Neural crest cell (in vitro differentiated cells): ENCODE measurements at places on chromosomes 3 and 15.

- H3K4me3 ChIP-seq: no peak overlapping the region
- no peak for DNase-seq
- H3K27me3 ChIP-seq: no peaks in the 10 kb centered on the region
- no peak overlapping the region for H3K27ac ChIP-seq
- H3K4me1 ChIP-seq: no peaks in the 10 kb centered on the region
These were observed 132.4 kb upstream of the OSTN start for GRCh38 chr3:191066669-191067068.

DNA sequence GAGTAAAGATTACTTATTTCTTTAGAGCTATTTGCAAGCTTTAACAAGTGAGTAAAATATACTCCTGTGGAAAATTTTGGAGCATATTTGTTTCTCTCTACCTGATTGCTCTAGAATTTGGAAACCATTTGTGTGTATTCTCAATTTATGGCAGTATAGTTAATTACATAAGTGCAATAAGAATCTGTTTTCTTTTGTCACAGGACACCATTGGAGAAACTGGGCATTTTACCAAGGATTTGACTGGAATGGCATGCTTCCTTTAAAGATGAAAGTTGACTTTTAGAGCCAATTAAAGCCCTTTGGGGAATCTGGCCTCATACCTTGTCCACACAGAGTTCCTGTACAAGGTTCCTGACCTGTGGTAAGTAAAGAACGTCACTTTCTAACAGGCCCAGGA, 38.4 kb downstream of the PAQR5 start:
- no peak overlapping the region for H3K4me3 ChIP-seq
- H3K4me1 ChIP-seq: no peaks in the 10 kb centered on the region
- no peak for DNase-seq
- H3K36me3 ChIP-seq: peaks cover 3% of the 10 kb centered on the region

DNA sequence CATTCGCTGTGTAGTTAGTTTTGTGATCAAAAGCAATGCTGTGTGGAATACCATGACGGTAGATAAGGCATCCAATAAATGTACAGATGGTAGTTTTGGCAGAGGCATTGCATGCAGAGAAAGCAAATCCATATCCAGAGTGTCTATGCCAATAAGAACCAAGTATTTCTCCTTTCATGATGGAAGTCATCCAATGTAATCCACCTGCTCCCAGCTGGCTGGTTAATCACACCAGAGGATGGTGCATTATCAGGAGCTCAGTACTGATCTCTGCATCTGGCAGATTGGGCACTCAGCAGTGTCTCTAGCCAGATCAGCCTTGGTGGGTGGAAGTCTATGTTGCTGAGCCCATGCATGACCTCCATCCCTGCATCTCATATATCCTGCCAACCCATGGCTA, 677.7 kb upstream of the NECTIN3 start:
- H3K36me3 ChIP-seq: no peaks in the 10 kb centered on the region
- no peaks in the 10 kb centered on the region for H3K4me1 ChIP-seq
- DNase-seq: no peak
- no peaks in the 10 kb centered on the region for H3K27me3 ChIP-seq
- H3K4me3 ChIP-seq: no peak overlapping the region

DNA sequence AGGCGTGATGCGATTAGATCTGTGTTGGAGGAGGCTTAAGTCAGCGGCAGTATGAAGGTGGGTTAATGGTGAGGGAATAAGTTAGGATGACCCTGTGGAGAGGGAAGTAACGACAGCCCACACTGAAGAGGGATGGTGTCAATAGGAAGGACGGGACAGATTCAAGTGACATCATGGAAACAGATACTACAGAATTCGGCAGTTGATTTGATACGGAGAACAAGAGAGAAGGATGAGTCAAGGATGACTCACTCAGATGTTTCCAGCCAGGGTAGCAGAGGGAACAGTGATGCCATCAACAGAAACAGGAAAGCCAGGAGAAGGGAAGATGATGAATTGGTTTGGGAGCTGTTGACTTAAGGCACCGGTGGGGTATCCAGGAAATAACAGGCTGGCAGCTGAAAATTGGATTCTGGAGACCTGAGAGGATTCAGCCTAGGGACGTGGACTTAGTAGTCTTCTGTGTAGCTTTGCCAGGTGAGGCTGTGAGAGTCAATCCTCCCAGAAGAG, 38.0 kb downstream of the SHC4 start:
- peaks cover 6% of the 10 kb centered on the region for H3K4me1 ChIP-seq
- no peak overlapping the region for H3K4me3 ChIP-seq
- H3K36me3 ChIP-seq: peaks cover 7% of the 10 kb centered on the region
- no peaks in the 10 kb centered on the region for H3K27me3 ChIP-seq
- peak overlapping the region; percentile 0 for H3K27ac ChIP-seq
- DNase-seq: no peak

DNA sequence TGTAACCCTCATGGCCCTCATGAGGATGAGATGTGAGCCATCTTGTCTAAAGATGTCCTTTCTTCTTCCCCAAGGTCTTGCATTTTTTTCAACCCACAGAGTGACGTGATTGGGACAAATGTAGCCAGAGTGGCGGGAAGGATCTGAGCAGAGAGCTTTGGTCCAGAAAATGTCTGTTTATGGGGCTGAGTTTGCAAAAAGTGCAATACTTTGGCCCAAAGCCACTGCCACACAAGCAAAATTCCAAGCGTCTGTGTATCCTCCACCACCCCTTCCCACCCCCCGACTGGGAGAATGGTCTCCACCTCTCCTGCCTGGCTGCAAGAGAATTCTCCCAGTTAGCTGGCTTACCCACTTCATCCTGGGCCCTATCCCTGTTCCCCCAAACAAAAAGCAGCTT, 246.9 kb upstream of the LRIG1 start:
- H3K36me3 ChIP-seq: no peaks in the 10 kb centered on the region
- H3K4me1 ChIP-seq: peaks cover 17% of the 10 kb centered on the region
- no peak for DNase-seq
- no peak overlapping the region for H3K27ac ChIP-seq

- no peak overlapping the region for H3K4me3 ChIP-seq
- no peaks in the 10 kb centered on the region for H3K27me3 ChIP-seq
- no peak overlapping the region for H3K27ac ChIP-seq
- H3K36me3 ChIP-seq: no peaks in the 10 kb centered on the region
- no peaks in the 10 kb centered on the region for H3K4me1 ChIP-seq
- DNase-seq: no peak
These were observed 1077.1 kb downstream of the ZPLD1 start for GRCh38 chr3:103511891-103512290.

DNA sequence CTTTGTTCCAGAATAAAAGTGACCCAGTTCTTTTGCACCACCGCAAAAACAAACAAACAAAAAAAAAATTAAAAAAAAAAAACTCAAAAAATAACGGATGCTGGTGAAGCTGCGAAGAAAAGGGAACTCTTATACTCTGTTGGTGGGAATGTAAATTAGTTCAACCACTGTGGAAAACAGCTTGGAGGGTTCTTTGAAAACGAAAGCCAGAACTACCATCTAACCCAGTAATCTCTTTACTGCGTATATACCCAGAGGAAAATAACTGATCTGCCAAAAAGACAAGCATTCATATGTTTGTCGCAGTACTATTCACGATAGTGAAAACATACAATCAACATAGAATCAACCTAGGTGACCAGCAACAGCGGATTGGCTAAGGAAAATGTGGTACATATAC, 298.9 kb upstream of the CBLB start:
- no peaks in the 10 kb centered on the region for H3K4me1 ChIP-seq
- no peaks in the 10 kb centered on the region for H3K36me3 ChIP-seq
- no peak overlapping the region for H3K4me3 ChIP-seq

DNA sequence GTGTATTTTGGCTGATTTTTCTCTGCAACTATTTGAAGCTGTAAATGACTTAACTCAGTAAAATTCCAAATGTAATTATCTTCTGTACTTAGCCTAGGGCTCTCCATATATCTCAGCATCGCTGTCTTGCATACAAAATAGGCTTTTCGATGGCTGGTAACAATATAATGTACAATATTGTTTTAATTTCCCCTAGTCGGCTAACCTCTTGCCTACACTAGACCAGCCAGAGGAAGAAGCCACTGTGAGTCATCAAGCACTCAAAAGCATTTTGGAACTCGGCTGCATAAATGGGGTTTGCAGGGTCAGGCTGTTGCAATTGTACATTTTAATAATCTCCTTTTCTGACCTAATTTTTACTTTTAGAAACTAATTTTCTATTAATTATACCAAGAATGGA, 583.8 kb downstream of the FOXP1 start:
- peaks cover 9% of the 10 kb centered on the region for H3K36me3 ChIP-seq
- H3K27me3 ChIP-seq: no peaks in the 10 kb centered on the region
- peaks cover 9% of the 10 kb centered on the region for H3K4me1 ChIP-seq
- no peak overlapping the region for H3K4me3 ChIP-seq
- DNase-seq: no peak
- no peak overlapping the region for H3K27ac ChIP-seq

- no peak for DNase-seq
- peak overlapping the region; percentile 92 for H3K4me3 ChIP-seq
- no peaks in the 10 kb centered on the region for H3K36me3 ChIP-seq
- no peak overlapping the region for H3K27ac ChIP-seq
- H3K27me3 ChIP-seq: peaks cover 41% of the 10 kb centered on the region
- peaks cover 62% of the 10 kb centered on the region for H3K4me1 ChIP-seq
These were observed 1.6 kb downstream of the C3orf52 start for GRCh38 chr3:112087746-112088145.

- H3K27ac ChIP-seq: no peak overlapping the region
- H3K27me3 ChIP-seq: peaks cover 10% of the 10 kb centered on the region
- no peaks in the 10 kb centered on the region for H3K36me3 ChIP-seq
- no peak for DNase-seq
- no peak overlapping the region for H3K4me3 ChIP-seq
These were observed 232.6 kb downstream of the OPA1 start for GRCh38 chr3:193825617-193826016.
